ENCODE measurements at places on chromosomes 5 and 9.

- DNase-seq = no peak
Observed at GRCh38 chr5:179176571-179177230, 116.5 kb downstream of the ZNF354C start.

- no peak for DNase-seq
Observed at GRCh38 chr9:113531919-113532808, 68.6 kb downstream of the RGS3 start.

- DNase-seq = no peak
Observed at GRCh38 chr9:2298217-2298616, 283.1 kb downstream of the SMARCA2 start.

- DNase-seq = no peak
Observed at GRCh38 chr9:91164724-91165520, 196.8 kb downstream of the AUH start.

- no peak for DNase-seq
Observed at GRCh38 chr9:91223000-91223399, 138.7 kb downstream of the AUH start.

- DNase-seq = no peak
Observed at GRCh38 chr5:68555907-68556681, 340.5 kb downstream of the PIK3R1 start.

DNA sequence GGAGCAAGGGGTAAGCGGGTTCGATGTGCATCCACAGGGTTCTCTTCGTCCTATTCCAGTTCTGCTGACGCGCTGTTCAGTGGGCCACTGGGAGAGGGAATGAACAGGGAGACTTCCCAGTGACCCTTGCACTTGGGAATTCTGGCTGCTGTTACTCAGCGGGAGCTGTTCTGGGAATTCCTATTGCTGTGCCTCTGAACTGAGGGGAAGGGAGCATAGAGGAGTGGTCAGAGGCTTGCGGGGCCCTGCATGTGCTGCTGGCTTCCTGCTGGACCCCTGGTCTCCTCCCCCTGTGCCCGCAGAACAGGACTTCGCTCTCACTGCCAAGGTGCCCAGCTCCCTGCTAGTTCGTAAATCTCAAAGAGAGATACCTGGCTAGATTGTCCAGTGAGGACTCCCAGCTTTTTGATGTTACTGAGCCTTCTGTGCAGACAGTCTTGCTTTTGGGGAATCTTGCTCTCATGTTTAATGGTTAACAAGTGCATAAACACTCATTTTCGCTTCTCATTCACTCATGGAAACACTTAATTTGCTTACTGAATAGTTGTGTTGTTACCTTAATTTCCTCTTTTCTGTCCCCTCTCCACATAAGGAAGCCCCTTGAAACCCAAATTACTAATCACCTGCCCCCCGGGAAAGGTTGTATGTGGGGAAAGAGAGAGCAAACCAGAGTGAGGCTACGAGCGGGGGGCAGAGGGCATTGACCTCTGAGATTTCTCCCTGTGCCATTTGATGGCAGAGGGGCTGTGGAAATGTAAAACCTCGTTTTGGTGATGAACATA, 5.9 kb downstream of the TRIO start:
- no peak for DNase-seq

- DNase-seq = no peak
Observed at GRCh38 chr9:114606597-114607207, 4.4 kb upstream of the TMEM268 start.

GRCh38 chr5:54534191-54535004, 16.8 kb downstream of the SNX18 start:
- no peak for DNase-seq

- peak; percentile 22 for DNase-seq
Observed at GRCh38 chr5:151427258-151427657, 20.1 kb upstream of the SLC36A1 start.

DNA sequence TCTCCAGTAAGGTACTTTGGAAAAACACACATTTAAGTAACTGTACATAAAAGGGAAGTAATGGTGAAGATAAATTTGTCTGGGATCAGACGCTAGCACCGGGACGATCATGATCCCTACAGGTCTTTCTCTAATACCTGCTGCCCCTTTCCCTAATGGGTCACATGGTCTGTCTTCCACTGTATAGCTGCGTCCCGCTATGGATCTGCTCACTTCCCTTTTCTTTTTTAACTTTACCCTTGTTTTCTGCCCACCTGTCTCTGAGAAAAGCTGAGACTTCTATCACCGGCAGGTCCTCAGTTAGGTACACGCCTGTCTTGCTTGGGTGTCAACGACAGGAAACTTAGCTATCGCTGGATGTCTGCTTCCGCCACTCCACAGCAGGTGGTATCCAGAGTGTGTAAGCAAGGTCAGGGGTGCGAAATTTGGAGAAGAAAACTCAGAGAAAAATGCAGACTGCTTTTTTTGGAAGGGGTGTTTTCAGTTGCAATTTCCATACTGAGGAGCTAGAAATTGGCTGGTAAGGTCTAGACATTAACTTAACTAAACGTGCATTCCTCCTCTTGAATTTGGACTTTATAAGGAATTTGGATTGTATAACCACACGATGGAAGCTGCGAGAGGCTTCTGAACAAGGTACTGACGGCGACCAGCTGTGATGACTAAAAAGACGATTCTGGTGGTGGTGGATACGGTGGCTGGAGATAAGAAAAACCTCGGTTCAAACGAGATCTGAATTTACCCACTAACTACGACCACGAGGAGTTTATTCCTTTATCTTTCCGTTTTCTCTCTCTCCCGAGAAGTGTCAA, 1.1 kb upstream of the ICE1 start:
- DNase-seq = no peak

GRCh38 chr9:15079989-15080388, 169.8 kb upstream of the FREM1 start:
- DNase-seq = no peak

- DNase-seq = no peak
Observed at GRCh38 chr5:141822144-141822543, 56.1 kb downstream of the PCDH1 start.

GRCh38 chr9:110007477-110008270, 200.3 kb downstream of the C9orf152 start:
- no peak for DNase-seq

- no peak for DNase-seq
Observed at GRCh38 chr9:87223392-87224246, 274.0 kb upstream of the DAPK1 start.

- DNase-seq = no peak
Observed at GRCh38 chr5:174082286-174082685, 36.8 kb downstream of the NSG2 start.

DNA sequence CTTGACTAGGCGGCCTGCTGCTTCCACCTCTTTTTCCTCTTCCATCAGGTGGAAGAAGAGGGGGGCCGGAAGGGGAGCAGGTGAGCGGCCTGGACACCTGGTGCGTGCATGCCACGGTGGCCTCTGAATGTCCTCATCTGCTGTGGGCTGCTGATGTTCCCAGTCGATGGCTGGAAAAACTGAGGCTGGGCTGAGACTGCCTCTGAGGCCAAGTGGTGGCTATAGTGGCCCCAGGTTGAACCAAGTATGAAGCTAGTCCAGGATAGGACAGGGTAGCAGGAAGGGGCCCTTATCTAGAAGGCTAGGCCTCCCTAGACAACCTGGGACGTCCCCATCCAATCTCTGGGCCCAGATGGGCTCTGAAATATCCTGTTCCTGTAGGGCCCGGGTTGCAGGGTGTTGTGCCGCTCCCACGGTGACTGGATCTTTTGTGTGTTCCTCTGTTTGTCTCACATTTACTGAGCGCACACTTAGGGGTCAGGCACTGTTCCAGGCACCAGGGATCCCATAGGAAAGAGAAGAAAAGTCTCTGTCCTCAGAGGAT, 753 bp upstream of the NR5A1 start:
- DNase-seq = no peak

GRCh38 chr5:1564824-1565736, 41.3 kb upstream of the LPCAT1 start:
- no peak for DNase-seq

- no peak for DNase-seq
Observed at GRCh38 chr5:13830536-13830935, 114.0 kb downstream of the DNAH5 start.

GRCh38 chr9:135726138-135726853, 24.3 kb downstream of the KCNT1 start:
- DNase-seq = no peak

DNA sequence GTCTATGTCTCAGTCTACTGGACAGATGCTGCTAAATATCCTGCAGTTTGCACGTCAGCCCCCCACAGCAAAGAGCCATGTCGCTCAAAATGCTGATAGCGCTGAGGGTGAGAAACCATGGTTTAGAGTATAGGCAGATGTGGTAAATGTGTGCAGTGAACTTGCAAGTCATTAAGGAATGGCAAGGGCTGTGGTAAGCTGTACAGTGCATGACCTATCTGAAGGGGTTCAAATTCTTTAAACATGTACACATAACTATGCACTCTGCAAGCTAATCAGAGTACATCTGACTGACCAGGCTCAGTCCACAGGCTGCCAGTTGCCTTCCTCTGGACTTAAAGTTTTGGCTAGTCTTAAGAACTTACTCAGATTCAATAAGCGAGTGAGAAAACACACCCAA, 170.7 kb downstream of the CFAP90 start:
- DNase-seq = no peak

DNA sequence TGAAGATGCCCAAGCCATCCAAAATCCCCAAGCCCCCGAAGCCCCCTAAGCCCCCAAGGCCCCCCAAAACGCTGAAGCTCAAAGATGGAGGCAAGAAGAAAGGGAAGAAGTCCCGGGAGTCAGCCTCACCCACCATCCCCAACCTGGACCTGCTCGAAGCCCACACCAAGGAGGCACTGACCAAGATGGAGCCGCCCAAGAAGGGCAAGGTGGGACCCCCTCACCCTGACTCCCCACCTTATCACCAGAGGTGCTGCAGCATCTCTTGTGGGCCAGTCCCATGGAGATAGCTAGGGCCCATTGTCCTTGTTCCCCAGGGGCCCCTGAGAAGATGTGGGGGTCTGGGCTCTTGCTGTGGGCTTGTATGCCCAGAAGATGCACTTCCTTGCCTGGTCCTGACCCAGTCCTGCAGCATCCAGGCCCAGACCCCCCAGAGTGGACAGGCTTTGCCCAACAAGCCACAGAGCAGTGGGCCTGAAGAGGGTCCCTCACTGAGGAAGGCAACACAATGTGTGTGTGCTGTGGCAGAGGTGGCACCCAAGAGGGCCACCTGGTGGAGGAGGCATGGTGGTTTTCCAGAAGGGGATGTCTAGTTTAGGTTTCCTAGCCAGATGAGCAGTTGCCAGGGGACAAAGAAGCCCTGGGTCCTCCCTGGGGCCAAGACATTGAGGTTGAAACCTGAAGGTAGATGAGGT, 84.1 kb downstream of the PHF2 start:
- DNase-seq = no peak

DNA sequence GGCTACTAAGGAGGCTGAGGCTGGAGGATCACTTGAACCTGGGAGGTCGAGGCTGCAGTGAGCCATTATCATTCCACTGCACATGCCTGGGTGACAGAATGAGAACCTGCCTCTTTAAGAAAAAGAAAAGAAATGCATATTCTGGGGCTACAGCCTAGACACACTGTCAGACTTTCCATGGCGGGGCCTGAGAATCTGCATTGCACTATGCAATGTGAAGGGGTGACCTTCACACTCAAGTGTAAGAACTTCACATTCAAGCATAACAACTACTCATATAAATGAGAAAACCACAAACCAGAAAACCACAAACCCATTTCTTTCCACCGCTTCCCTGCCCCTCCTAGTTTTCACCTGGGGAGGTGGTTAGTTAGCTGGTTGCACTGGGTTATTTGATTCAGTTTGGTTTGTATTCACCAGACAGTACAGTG, 18.0 kb upstream of the FBP2 start:
- DNase-seq = no peak

DNA sequence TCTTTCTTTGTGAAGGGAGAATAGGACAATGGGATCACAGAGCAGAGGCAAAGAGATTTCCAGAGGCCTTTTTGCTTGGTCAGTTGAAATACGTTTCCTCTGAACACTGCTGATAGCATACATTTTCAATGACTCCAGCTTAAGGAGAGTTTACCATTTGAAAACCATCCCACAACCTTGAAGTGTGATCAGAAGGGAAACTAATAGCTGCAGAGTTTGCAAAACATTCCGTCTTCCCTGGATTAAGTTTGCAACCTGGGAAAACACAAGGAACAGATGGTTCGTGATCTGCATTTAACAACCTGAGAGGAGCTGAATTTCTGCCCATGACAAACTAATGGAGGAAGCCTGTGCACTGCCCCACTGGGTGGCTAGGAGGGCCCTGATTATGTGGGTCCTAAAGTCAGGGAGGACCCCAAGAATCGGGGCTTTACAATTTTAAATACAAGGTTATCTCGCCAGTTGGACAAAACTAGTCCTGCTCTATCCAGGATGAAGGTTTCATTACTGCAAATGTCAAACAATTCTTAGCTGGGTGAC, 35.6 kb downstream of the MTX3 start:
- DNase-seq = no peak

DNA sequence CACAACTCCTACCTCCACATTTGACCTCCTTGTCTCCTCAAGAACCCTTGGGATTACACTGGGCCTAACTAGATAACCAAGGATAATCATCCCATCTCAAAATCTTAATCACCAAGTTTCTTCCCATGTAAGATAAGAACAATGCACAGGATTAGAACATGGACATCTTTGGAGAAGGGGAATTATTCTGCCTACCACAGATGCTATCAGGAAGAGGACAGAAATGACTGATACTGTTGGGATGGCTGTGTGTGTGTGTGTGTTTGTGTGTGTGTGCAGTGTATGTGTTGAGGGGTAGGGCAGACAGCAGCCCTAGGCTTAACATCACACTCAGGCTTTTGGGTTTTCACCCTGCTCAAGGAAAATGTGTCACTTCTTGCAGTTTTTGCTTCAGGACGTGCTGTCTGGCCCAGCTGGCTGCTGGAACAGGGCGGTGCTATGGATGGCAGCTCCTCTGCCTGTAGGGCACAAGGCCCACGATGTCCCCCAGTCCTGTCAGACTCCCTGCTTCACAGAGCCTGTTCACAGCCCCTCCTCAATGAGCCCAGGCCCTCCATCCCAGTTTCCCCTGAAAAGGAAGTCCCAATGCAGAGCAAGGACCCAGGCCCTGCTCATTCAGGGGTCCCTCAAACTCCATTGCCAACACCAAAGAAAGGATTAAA, 7.7 kb downstream of the CA9 start:
- no peak for DNase-seq

- DNase-seq = no peak
Observed at GRCh38 chr9:124765439-124765835, 5.7 kb downstream of the NR6A1 start.

- DNase-seq = no peak
Observed at GRCh38 chr5:65061974-65062353, 293.2 kb downstream of the CWC27 start.

GRCh38 chr9:15423231-15423985, 732 bp downstream of the SNAPC3 start:
- no peak for DNase-seq

DNA sequence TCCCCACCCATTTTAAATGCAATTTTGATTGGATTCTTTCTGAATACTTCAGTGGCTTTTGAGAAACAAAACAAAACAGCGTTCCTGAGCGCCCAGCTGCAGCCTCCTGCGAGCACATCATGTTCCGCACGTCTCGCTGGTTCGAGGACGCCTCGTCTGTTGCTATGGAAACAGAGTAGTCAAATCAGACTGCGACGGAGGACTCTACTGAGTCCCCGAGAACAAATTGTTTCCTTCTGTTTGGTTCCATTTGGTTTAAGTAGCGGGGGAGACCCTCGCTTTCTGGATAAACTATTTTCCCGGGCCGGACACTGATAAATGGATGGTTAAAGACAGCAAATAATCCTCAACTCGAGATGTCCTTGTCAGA, 69.0 kb downstream of the SLC28A3 start:
- peak; percentile 21 for DNase-seq
